EL (cell line): ENCODE measurements at places on chromosomes 13 and 19.
A peak's percentile ranks its signal among the peaks of the same experiment; 100 is the strongest.

GRCh38 chr19:351976-352625 lies 7.5 kb upstream of the MIER2 start:
- DNase-seq = no peak

GRCh38 chr13:100274942-100275506 lies 186.1 kb downstream of the PCCA start:
- peak; percentile 2 for DNase-seq

- no peak for DNase-seq
Observed at GRCh38 chr19:7482584-7483439, 6.0 kb downstream of the PEX11G start.

DNA sequence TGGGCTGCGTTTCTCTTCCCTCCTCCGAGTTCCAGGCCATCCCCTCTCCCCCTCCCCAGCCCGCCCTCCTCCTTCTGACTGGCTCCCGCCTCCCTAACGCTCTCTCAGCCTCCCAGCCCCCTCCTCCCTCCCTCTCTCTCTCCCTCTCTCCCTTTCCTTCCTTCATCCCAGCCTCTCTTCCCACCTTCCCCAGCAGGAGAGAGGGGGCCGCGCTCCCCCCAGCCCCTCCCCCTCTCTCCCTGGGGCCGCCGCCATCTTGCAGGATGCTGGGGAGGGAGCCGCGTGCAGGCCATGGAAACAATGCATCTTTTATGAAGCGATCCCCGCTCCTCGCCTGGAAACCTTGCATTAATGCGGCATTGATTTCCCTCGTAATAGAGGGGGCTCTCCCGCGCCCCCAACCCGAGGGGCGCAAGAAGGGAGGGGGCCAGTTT lies 42.6 kb upstream of the ADGRL1 start:
- peak; percentile 50 for DNase-seq

GRCh38 chr19:14059652-14060155 lies 2.2 kb downstream of the PALM3 start:
- no peak for DNase-seq

DNA sequence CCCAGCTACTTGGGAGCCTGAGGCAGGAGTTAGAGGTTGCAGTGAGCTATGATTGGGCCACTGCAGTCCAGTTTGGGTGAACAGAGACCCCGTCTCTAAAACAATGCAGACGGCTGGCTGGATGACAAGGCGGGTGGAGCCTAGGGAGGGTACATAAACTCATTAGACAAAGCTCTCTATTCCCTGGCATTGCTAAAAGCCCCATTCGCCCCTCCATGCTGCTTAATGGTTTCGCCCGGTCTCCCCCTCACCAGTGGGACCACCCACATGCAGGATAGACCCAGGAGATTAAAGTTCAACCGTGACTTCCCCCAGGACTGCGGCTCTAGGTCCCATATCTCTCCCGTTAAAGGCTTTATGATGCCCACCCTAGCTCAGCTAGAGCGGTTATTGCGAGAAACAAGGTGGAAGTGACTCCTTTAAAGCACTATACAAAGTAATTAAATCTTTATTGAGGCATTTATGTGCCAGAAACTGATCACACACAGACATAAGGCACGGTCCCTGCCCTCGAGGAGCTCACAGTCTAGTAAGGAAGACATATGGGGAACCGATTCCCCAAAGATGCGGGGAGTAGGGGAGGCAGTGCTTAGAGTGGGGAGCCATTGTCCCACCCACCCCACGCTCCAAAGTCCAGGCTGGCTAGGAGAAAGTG lies 4.9 kb downstream of the LYPD3 start:
- no peak for DNase-seq

DNA sequence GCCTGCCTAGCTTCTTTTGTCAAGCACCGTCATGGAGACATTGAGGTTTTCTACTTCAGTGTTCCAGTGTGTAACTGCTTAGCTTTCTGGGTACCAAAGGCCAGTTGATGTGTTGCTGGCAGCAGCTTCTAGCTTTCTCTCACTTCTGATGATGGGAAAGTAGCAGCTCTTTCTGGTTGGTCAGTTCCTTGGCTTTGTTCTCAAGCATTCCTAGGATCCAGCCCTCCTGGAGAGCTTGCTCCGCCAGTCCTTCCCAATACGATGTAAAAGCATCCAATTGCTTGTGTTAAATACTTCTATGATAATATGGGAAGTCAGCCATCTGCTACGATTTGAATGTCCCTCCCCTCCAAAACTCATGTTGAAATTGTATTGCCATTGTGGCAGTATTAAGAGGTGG lies 182.8 kb downstream of the UGGT2 start:
- DNase-seq = no peak

DNA sequence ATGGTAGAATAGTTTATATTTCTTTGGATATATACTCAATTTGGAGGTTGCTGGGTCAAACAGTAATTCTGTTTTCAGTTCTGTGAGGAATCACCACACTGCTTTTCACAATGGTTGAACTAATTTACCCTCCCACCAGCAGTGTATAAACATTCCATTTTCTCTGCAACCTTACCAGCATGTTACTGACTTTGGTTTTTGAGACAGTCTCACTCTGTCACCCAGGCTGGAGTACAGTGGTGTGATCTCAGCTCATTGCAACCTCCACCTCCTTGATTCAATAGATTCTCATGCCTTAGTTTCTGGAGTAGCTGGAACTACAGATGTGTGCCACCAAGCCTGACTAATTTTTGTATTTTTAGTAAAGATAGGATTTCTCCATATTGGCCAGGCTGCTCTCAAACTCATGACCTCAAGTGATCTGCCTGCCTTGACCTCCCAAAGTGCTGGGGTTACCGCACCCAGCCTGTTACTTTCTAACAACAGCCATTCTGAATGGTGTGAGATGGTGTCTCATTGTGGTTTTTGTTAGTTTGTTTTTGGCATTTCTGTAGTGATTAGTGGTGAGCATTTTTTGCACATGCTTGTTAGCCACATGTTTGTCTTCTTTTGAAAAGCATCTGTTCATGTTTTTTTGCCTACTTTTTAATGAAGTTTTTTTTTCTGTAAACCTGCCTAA lies 12.5 kb downstream of the ZNF714 start:
- DNase-seq = no peak

DNA sequence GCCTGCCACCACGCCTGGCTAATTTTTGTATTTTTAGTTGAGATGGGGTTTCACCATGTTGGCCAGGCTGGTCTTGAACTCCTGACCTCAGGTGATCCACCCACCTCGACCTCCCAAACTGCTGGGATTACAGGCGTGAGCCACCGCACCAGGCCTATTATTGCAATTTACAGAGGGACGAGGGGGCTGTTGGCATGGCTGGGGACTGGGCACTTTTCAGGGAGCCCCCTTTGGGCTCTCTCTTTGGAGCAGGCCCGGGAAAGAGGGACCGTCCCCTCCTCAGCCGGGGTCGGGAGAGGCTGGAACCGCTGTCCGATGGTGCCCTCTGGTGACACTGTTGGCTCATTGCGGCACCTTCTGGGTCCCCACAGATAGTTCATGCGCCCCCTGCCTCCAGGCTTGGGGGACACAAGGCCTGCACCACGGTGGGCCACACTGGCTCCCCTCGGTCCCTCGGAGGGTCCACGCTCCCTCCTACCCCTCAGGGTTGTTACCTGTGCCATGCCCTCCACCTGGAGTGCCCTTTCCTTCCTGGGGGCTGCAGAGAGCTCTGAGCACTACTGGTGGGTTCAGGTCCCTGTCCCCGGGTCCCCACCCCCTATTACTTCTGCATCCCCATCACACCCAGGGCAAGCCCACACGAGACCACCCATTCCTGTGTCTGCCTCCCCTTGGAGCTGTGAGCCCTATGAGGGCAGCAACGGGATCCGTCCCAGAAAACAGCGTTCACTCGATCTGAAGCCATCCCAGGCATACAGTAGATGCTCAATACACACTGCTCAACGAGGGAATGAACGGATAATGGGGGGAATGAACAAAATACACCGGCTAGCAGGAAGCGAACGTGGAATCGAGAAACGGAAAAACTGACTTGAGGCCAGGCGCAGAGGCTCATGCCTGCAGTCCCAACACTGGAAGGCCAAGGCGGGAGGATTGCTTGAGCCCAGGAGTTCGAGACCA lies 12.5 kb downstream of the FEM1A start:
- peak; percentile 56 for DNase-seq

- no peak for DNase-seq
Observed at GRCh38 chr13:114034481-114034891, 60.6 kb upstream of the C13orf46 start.

GRCh38 chr19:14571695-14572490 lies at the start of gene NDUFB7:
NDUFB7 (minus strand) TSS chr19:14572066; CDS start chr19:14572000, 66 bp downstream.
- DNase-seq = peak; percentile 94

DNA sequence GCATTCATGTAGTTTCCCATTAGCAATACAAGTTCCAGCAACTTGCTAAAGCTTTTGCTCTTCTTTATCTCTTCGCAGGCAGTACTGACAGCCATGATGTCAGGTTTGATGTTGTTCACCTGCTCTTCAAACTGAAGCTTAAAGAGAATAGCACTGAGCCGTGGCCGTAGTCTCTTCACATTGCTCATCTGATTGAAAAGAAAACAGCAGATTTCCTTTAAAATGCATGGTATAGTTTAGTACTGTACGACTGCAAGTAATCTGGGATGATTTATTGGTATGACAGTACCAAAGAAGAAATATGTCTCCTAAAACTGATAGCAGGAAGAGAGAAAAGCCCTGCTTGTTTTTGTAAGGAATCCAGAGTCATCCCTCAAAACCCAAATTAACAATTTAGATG lies 284.4 kb downstream of the DIAPH3 start:
- no peak for DNase-seq

DNA sequence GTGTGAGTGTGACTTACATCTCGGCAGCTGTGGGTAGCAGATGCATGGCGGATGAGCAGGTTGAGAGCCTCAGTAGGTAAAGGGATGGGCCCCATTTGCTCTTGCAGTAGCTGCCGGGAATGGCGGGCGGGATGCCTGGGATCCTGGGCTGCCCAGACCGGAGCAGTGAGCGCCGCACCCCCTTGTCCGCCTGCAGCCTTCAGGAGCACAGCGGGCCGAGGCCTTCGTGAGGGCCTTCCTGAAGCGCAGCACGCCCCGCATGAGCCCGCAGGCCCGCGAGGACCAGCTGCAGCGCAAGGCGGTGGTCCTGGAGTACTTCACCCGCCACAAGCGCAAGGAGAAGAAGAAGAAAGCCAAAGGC lies 4.1 kb downstream of the POP4 start:
- DNase-seq = no peak

GRCh38 chr19:40465025-40465556 lies 454 bp downstream of the BLVRB start:
- peak; percentile 66 for DNase-seq

DNA sequence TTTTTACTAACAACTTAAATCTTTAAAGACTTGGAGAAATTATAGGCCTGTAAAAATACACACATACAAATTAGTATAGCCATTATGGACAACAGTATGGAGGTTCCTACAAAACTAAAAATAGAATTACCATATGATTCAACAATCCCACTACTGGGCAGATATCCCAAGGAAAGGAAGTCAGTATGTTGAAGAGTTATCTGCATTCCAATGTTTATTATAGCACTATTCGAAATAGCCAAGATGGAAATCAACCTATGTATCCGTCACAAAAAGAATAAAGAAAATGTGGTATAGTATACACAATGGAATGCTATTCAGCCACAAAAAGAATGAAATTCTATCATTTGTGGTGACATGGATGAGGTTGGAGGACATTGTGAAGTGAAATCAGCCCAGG lies 37.2 kb downstream of the SLITRK1 start:
- peak; percentile 33 for DNase-seq
